ENCODE measurements at places on chromosomes 7 and 10.

DNA sequence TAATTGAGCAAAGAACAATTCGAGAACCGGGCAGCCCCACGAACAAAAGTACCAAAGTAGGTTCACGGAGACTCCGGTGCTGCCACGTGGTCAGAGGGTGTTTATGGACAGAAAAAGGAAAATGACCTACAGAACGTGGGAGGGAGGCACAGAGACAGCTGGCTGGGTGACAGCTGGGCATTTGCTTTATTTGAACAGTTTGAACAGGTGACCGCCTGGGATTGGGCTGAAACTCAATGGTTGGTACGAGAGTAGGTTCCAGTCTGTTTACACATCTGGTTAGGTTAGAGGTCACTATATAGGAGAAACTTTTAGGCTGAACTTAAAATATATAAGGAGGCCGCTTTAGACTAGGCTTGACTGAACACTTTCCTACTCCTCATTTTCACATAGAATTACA lies 50.6 kb upstream of the CELF2 start:
- no peak for DNase-seq

- no peak for DNase-seq
These were observed 107.0 kb downstream of the HIP1 start for GRCh38 chr7:75631711-75632110.

DNA sequence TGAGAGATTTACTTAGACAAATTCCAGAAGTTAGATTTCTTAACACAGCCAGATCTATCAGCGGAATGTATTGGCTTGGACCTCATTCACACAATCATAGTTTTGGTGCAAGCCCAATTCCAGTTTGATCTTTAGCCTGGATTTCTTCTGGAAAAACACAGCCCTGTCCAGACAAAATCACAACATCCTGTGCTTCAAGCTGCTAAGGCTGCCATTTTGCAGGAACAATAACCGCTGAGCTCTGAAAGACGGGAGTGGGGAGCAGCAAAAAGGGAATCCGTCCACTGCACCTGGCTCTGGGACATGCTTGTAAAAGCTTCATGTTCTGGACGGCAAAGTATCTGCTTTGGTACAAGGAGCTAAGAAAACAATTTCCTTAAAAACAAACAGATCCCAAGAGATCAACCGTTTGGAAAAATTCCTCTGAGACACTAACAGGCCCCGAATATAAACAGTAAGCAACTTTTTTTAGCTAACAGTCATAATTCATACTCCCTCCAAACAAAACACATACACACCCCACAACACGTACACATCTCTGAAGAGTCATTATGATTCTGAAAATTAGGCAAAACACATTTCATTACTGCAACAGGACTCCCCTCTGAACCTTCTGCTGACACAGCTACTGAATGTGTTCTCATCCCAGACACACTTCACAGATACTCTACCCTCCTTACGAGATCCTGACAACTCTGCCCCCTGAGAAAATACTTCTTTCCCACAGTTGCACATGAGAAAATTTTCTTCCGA lies 32.4 kb downstream of the ITIH5 start:
- no peak for DNase-seq

DNA sequence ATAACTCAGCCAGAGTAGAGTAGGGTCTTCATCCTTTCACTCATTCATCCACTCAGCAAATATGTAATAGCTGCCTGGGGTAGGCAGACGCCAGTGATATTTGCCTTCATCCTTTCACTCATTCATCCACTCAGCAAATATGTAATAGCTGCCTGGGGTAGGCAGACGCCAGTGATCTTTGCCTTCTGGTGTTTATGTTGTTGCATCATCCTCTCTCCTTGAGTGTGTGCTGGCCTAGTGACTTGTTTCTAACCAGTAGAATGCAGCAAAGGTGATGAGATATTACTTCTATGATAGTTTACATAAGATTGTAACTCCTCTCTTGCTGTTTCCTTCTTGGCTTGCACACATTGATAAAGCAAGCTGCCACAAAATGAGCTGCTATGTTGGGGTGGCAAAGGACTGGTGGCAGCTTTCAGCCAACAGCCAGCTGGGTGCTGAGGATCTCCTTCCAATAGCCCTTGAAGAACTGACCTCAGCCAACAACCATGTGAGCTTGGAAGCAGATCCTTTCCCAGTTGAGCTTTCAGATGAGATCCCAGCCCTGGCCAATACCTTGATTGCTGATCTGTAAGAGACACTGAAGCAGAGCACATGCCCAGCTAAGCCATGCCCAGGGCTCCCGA lies 23.2 kb upstream of the MTPN start:
- DNase-seq = no peak

DNA sequence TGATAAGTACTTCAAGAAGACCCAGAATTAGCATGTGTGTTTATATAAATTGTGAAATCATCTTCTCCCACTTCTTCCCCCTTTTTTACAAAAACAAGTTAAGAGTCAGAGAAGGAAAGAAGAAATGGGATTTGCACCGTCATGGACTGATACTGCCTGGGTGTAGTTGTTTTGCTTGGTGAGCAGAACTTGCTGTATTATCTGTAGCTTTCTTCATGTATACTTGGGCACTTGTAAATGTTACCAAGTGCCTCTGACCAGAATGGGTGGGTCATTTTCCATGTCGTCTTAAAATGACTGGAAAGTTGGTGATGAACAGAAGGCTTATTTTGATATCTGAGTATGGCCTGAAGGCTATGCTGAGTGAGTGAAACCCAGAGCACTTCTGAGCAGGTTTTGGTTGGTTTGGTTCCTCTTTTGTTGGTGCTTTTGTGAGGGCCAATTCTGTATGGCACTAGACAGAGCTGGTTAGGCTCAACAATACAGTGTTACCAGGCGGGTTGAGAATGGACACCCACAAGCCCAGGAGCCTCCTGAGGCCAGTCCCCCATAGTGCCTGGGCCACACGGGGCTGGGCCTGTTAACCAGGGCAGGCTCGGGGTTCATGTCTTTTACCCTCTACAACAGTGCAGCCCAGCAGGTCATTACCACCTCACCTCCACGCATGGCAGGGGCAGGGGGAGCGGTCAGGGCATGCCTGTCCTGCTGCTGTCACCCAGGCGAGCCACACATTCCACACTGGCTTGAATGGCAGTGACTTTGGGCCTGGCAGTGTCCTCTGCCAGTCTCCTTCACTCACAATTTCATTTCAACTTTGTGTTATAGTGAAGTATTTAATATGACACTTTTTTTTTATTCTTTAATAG lies 115.1 kb downstream of the CCNY start:
- no peak for DNase-seq

DNA sequence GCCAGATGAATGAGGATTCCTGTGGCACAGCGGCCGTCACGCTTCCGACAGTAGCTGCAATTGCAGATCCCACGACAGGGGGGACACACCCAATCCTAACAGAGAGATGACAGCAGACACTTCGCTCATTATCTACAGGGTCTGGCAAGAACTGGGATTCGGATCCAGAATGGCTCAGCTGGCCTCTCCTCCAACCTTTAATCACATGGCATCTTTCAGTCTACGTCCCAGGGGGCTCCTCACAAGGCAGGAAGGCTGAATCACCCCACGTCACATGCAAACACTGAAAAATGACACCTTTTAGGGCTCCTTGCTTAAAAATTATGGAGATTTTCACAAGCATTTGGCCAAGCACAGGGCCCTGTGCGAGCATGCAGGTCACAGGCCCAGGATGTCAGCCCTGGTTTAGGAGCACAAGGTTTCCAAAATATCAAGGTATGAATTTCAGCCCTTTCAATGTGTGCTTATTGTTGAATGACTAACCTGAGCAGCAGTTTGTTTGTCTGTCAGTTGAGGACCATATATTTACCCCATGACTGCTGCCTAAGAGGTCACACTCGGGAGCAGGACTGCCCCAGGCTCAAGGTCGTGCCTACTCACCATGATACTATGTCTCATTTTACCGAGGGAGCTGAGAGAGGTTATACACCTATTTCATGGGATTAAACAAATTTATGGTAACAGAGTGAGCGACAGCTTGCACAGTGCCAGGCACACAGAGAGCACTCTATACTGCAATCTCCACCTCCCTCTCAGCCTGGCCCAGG lies 42.5 kb downstream of the CDCA7L start:
- no peak for DNase-seq

- DNase-seq = no peak
These were observed 212.8 kb upstream of the PODXL start for GRCh38 chr7:131769241-131769640.

DNA sequence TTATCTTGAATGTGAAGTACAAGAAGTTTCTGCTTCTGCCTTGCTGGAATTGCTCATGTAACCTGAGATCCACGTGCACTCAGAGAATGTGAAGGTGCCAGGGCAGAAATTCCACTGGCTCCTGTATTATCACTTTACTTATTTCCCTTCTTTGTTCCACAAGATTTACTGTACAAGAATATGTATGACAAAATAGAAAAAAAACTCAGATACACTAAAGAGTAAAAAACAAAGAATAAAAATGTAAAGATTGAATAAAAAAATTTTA lies 43.0 kb downstream of the PLCE1 start:
- no peak for DNase-seq

All from stimulated activated CD8-positive, alpha-beta memory T cell treated with anti-CD3 and anti-CD28 coated beads, Interleukin-2, amount 100 ng/mL, for 48 hours (primary cell).